Mammary microvascular endothelial cell (primary cell): ENCODE measurements at places on chromosomes 6 and 20. TPM values are rescaled to one million over a fixed set of nuclear protein-coding genes. Genes with fewer than 3 reads are reported as not detected.

WFDC5 gene
- total RNA-seq, result not detected in 2 replicates

PKIB gene
- 0.15 TPM in 1 of 2 replicates, not detected in the other for total RNA-seq

MARCKS gene
- 184 and 195 TPM in 2 replicates for total RNA-seq

FUT9 gene
- not detected in 2 replicates for total RNA-seq

SPTLC3 gene
- 0.33 and 0.89 TPM in 2 replicates for total RNA-seq

PRSS16 gene
- not detected in 2 replicates for total RNA-seq

RTF2 gene
- total RNA-seq, result 64.8 and 65.6 TPM in 2 replicates

SCAF8 gene
- total RNA-seq, result 20.5 and 23.3 TPM in 2 replicates

MYCT1 gene
- total RNA-seq, result 120 and 122 TPM in 2 replicates

DDO gene
- 0.67 and 0.84 TPM in 2 replicates for total RNA-seq

C4B gene
- 0.33 and 1.6 TPM in 2 replicates for total RNA-seq

TCF15 gene
- total RNA-seq, result 8.6 and 10.7 TPM in 2 replicates

CST5 gene
- total RNA-seq, result not detected in 2 replicates

KCNK5 gene
- total RNA-seq, result not detected in 2 replicates

OSBPL2 gene
- 14.1 and 14.2 TPM in 2 replicates for total RNA-seq

SLC32A1 gene
- not detected in 2 replicates for total RNA-seq

BPIFB3 gene
- not detected in 2 replicates for total RNA-seq

ENTPD6 gene
- total RNA-seq, result 56.5 and 59.4 TPM in 2 replicates

GJA10 gene
- not detected in 2 replicates for total RNA-seq

YWHAB gene
- total RNA-seq, result 145 and 156 TPM in 2 replicates

UBD gene
- total RNA-seq, result 23.4 and 24.5 TPM in 2 replicates

ACSS1 gene
- 13.1 and 17.6 TPM in 2 replicates for total RNA-seq

FAM83B gene
- not detected in 2 replicates for total RNA-seq

PTGIS gene
- 0.30 and 0.33 TPM in 2 replicates for total RNA-seq

PRL gene
- total RNA-seq, result not detected in 2 replicates

RALGAPB gene
- 26.0 and 30.4 TPM in 2 replicates for total RNA-seq

FAM83C gene
- not detected in 2 replicates for total RNA-seq

CYP21A2 gene
- not detected in 2 replicates for total RNA-seq

DNMT3B gene
- total RNA-seq, result 4.7 and 4.9 TPM in 2 replicates

PTPRA gene
- total RNA-seq, result 38.1 and 44.7 TPM in 2 replicates

WASF1 gene
- 5.6 and 7.0 TPM in 2 replicates for total RNA-seq

IRF4 gene
- not detected in 2 replicates for total RNA-seq

GHRH gene
- total RNA-seq, result not detected in 2 replicates

RNF217 gene
- total RNA-seq, result 7.3 and 13.2 TPM in 2 replicates

SCRT2 gene
- total RNA-seq, result not detected in 2 replicates

QKI gene
- total RNA-seq, result 163 and 184 TPM in 2 replicates

SLC17A1 gene
- not detected in 2 replicates for total RNA-seq

NKAPL gene
- total RNA-seq, result 0.53 and 1.3 TPM in 2 replicates

PRDM13 gene
- not detected in 2 replicates for total RNA-seq

ERGIC3 gene
- total RNA-seq, result 195 and 198 TPM in 2 replicates

TREML4 gene
- not detected in 2 replicates for total RNA-seq

MATN4 gene
- total RNA-seq, result 0.20 TPM in 1 of 2 replicates, not detected in the other

GFRAL gene
- not detected in 2 replicates for total RNA-seq

USP49 gene
- total RNA-seq, result 1.8 and 1.9 TPM in 2 replicates
